Gastroesophageal sphincter (tissue), 4 donors: ENCODE measurements at places on chromosomes 16 and 17. TPM values are rescaled to one million over a fixed set of nuclear protein-coding genes. Genes with fewer than 3 reads are reported as not detected.

- no peak for ATAC-seq
Measured at GRCh38 chr17:70736375-70736957, 567.1 kb downstream of the KCNJ2 start.

Gene DNAH9
- total RNA-seq, result not detected

GRCh38 chr17:79183293-79184158 is 108.9 kb downstream of the ENGASE start:
- ATAC-seq, result no peak

GRCh38 chr17:83064021-83064731 is 15.2 kb upstream of the METRNL start:
- no peak for ATAC-seq

Gene NPW
- not detected for total RNA-seq

DNA sequence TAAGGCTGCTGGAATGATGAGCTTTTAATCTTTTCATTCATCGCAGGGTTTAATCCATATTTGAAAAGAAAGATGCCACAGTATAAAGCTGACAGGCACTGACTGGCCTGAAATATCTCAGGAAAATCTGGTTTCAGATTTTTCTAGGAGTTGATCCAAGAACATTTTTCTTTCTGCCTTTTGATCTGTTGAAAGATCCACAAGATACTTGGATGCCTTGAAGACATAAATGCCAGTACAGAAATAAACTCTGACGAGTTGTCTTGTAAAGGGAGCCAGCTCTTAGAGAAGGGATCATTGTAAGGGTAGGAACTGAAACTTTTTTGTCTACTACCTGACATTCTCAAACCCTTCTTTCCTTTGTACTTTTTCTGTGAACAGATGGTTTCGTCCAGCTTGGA is 25.4 kb upstream of the KRT20 start:
- no peak for ATAC-seq

GRCh38 chr16:15735610-15736009 is 85.6 kb downstream of the NDE1 start:
- no peak for ATAC-seq

GRCh38 chr16:47475786-47476185 is 14.7 kb downstream of the PHKB start:
- ATAC-seq, result no peak

Gene HSD17B1
- 0.45 TPM for total RNA-seq

DNA sequence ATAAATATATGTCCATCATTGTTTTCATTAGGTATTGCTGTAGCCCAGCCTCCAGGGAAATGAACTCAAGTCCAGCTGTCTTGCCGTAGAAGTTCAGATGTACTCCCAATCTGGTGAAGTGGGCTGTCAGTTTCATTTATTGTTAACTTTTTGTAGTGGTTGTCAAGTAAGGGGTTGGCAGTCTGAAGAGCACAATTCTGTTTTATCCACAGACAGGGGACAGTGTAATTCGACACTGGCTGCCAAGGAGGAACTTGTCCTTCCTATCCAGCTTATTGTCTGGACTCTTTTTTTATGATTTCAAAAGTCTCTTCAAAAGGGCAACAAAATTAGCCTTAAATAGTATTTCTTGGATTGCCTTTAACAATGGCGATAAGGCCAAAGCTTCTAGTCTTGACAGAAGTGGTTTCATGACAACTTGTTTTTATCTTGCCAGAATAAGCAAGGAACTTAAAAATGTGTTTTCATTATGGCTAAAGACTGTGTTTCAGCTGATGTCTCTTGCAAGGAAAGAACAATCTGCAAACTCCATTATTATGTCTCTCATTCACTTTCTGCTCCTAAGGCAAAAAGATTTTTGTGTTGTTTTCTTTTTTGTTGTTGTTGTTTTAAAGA is 73.9 kb upstream of the TANC2 start:
- no peak for ATAC-seq

DNA sequence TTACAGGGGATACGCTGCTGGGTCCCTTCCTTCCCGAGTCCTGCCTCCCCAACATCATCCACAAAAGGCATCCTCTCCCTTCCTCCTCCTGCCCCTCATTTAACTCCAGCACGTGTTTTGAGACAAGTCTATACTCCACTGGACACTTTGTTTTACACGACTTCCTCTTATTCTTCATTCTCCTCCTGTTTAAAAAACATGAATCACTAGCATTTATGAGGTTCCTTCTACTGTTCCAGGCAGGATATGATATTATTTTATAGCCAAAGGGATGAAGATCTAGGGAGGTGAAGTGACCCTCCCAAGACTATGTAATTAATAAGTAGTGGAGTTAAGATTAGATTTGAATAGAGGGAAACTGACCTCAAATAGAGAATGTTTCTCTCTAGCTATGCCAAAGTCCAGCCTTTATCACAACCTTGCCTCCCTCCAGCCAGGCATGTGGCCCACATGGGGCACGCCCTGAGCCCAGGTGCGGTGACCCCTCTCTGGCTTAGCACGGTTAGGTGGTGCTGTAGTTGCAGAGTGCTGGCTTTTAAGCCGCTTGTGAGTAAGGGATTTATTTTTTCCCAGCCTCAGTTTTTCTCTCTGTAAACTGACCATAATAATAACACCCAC is 1.3 kb upstream of the HSD17B2 start:
- no peak for ATAC-seq

DNA sequence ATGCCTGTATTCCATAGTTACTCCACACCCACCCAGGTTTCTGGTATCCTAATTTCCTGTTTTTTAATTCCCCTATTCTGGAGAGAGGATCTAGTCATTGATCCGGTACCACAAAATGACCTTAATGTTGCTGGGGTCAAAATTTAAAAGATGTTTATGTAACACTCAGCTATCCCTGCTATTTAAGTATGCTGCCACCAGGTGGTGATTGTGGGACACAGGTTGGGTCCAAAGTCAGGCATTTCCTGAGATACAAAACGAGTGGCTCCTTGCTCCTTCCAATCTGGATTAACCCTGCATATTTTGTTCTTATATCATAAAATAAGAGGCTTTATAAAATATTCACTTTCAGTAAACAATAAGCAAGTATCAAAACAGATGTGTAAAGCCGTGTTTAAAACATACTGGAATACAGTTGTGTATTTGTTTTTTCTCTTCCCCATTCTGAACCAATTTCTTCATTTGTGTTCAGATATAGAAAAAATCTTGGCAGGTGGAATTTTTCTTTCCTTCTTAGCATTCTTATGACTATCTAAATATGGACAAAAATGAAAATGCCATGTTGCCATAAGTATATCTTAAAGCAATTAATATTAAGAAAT is 16.3 kb downstream of the HS3ST4 start:
- no peak for ATAC-seq

DNA sequence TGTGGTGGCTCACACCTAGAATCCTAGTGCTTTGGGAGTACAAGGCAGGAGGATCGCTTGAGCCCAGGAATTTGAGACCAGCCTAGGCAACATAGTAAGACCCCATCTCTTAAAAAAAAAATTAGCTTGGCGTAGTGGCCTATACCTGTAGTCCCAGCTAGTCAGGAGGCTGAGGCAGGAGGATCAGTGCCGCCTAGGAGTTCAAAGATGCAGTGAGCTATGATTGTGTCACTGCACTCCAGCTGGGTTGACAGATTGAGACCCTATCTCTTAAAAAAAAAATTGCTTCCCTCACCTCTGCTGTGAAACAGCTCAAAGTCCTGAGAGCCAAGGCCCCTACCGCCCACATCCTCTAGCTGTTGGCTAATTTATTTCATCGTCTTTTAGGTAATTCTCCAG is 10.2 kb downstream of the NDE1 start:
- ATAC-seq, result no peak

Gene NACA2
- total RNA-seq, result not detected

Gene SETD6
- total RNA-seq, result 16.2 TPM

- peak; percentile 85 for ATAC-seq
Measured at GRCh38 chr16:67443265-67443664, 12.3 kb downstream of the HSD11B2 start.

GRCh38 chr17:69228576-69228975 is at the start of gene ABCA10:
ABCA10 (minus strand) TSS chr17:69228824; CDS start chr17:69225358, 3,466 bp downstream.
- no peak for ATAC-seq

Gene CLDN6
- not detected for total RNA-seq

DNA sequence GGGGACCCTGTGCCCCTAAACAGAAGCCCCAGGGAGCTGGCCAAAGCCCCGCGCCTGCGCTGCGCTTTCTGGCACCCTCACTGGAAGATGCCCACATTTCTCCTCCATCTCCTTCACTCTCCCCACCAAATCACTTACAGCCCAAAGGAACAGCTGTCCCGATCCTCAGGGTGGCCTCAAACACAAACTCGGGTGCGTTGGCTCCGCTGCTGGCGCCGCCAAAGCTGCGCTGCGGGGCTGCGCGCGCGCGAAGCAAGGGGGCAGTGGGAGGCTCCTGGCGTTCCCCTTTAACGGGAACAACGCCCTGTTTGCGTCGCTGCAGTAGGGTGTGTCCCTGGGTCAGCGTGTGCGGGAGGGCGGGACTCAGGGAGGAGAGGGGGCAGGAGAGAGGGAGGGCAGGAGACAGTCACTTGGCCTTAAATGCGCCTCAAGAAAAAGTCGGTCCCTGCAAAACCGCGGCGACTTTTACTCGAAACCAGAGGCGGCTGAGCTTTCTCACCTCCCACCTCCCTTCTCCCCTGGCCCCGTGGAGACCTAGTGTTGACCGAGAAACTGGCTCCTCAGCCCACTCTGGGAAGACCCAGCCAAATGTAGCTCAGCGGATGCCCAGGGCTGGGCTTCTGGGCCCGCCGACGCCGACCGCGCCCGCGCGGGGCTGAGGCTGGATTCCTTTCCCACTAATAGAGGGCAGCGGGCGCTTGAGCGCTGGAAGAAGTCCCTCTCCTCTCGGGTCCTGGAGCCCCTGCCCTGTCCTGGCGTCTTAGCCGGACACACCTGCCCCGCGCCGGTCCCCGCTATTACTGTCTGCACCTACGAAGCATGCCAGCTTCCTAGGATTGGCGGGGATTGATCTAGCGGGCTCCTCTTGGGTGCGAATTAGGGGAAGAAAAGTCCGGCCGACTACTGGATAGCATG is 2.6 kb downstream of the PMP22 start:
- ATAC-seq, result peak; percentile 86

- no peak for ATAC-seq
Measured at GRCh38 chr16:74651841-74652240, 14.8 kb downstream of the RFWD3 start.

DNA sequence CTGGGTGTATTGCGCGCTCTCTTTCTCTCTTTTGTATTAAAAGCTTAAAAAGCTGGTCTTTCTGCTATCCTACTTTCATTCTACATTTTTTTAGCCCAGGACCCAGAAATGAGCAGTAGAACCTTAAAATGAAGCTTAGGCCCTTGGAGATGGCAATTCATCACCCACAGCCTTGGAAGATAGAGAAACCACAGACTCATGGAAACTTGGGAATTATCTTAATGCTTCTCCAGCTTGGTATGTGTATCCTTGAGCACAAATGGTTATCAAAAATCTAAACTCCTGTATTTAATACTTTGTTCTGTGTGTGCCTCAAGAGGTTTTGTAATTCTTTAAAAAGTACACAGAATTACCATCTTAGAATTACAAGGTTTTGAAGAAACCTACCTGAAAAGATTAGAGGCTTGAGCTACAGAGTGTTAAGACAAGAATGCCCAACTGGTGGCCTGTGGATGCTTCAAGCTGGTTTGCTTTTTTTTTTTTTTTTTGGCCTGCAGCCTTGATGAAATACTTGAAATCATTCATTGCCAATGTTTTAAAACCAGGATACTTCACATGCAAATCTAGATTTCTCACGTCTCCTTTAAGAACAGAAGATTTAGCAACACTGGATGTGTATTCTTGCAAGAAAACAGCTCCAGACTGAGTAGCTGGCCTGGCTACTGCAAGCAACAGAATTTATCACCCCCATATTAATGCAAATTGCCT is 105.0 kb downstream of the XYLT1 start:
- peak; percentile 16 for ATAC-seq

Gene CLEC3A
- 0.47 TPM for total RNA-seq

DNA sequence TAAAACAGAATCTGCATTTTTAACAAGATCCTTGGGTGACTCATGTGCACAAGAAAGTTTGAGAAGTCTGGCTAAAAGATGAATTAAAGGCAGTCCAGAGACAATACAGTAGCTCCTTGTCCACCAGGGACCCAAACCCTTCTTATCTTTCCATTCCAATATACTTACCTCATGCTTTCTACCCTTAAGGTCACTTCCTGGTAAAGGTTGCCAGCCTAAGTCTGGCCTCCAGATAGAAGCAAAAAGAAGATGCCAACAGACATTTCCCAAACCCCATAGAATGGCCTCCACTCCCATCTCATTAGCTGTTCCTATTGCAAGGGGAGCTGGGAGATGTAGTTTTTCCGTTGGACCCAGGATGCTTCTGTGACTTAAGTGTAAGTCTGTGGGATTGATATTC is 101.4 kb upstream of the XYLT1 start:
- ATAC-seq, result no peak

GRCh38 chr17:71438631-71439146 is 682.1 kb upstream of the SOX9 start:
- ATAC-seq, result no peak

DNA sequence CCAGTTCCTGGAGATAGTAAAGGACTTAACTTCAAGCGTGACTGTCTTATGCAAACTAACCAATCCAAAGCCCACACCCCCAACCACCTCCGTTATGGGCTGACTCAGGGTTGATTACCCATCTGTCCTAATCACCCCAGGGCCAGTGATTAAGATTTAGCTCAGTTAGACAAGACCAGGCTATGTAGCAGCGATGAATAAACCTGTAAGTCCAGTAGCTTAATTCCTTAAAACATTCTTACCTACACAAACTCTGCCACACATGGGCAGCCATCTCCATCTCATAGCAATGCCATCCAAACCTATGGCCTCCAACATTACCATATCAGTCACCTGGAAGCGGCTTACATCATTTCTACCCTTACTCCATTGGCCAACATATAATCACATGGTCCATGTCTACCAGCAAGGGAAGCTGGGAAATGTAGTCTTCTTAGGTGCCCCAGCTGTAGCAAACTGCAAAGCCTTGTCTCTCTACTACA is 266.7 kb downstream of the SHISA9 start:
- no peak for ATAC-seq

DNA sequence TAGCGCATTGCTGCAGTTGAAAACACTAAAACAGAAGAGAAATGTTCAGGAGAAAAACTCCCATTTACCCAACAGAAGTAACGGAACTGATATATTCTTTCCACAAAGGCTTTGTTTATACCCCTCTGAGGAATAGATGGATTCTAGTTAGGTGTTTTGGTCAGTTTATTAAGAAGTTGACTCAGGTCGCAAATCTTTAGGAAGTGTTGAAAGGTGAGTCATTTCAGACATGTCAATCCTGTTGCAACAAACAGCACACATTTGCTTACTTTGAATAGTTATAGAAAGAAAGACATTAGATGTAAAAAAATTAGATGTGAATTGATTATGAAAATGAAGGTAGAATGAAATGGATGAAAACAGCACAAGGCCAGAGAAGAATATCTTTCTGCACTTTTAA is 941.0 kb downstream of the KCNJ2 start:
- ATAC-seq, result no peak

DNA sequence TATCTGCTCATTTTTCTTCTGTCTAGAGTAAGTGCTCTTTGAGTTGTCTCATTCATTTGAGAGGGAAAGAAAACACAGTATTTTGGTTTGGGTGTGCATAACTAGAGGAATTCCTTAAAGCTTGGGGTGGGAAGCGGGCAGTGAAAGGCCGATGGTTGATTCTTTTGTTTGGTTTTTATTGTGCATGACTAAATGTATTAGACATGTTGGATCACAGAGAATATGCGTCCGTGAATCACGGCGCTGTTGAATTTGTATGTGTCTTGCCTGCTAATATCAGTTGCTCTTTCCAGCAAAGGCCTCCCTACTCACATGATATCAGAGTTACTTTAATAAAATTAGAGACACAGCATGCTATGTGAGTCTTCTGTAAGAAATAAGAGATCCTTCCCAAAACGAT is 180.0 kb downstream of the CHD9NB start:
- no peak for ATAC-seq
